ENCODE measurements at places on chromosomes 3 and 15. TPM values are rescaled to one million over a fixed set of nuclear protein-coding genes. Genes with fewer than 3 reads are reported as not detected.

DNA sequence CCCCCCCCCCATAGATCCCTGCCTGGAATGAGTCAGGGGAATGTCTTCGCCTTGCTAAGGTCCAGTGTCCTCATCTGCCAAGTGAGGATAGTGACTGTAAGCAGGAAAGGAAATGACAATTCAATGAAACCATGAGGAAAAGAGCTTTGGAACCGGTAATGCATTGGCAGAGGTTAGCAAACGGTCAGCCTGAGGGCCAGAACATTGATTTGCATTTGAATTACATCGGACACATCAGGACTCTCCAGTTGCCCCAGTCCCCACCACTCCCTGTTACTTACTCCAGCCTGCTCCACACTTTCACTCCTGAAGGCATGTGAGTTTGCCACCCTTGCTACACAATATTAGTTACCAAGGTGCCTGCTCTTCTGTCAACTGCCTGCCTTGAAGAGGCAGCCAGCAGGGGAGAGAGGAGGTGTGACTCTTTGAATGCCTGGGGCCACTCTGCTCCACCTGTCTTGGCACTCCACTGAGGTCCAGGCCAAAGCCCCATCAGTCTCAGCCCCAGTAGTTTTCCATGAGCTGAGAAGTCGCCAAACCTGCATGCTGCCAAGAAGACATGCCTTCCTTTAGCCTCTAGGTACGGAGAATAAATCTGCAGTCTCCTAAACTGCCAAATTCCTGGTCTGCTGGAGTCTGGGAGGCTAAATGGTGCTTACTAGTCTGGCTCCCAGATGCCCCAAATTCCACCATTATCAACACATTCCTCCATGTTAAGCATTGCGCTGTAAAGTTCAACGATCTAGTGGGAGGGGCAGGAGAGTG is 191.7 kb upstream of the TLE3 start:
- no peaks in the 10 kb centered on the region for H3K27me3 ChIP-seq
- H3K27ac ChIP-seq: no peak overlapping the region
- H3K4me1 ChIP-seq: peaks cover 6% of the 10 kb centered on the region

DNA sequence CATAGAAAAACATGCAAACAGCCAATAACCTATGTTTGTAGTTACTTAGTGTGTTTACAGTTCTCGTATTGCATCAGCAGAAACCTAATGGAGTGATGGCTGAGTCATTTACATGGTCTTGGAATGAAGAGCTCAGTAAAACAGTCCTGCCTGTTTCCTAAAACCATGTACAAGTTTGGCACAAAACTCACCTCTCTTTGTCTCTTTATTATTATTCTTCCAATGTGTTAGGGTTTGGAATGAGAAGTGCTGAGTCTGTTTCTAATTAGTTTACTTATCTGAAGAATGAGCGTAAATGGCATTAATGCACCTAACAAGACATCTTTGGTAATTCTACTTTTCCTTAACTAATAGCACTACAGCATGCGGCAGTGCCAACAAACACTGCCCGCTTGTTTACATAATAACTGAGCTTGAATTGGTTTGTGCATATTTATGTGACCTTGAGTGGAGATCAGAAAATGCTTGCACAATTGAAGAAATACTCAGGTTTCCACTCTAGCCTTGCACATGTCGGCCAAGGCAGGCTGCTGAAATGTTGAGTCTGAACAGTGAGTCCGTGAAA is 385.4 kb upstream of the SEMA6D start:
- H3K36me3 ChIP-seq: no peaks in the 10 kb centered on the region
- no peak overlapping the region for H3K4me3 ChIP-seq
- no peak overlapping the region for H3K27ac ChIP-seq
- no peak for DNase-seq
- H3K4me1 ChIP-seq: no peaks in the 10 kb centered on the region

DNA sequence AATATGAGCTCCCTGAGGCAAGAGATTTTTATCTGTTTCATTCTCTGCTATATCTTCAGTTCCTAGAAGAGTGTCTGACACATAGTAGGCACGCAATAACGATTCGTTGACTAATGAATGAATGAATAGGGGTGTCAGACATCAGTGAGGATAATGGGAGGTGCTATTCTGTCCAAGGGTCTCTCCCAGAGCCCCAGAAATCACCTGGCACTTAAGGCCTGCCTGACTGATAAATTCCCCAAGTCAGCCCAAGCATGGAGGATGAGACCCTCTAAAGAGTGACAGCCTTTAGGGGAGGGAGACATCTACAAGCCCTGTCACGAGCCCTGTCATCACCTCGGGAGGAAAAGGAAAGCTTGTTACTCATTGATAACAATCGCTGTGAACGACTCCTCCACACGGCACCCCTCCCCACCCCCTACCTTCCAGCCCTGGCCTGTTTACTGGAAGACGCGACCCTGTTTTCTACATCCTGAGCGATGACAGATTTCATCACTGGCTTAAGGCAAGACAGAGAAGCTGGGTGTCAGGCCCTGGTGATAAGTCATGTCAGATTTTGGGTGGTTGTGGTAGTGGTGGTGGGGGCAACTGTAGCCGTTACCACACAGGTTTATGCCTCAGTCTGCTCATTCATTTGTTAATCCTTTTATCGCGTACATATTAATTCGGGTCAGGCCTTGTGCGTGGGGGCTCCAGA is 23.1 kb downstream of the BHLHE40 start:
- no peak overlapping the region for H3K4me3 ChIP-seq
- no peak for DNase-seq
- no peaks in the 10 kb centered on the region for H3K36me3 ChIP-seq
- no peaks in the 10 kb centered on the region for H3K4me1 ChIP-seq
- no peaks in the 10 kb centered on the region for H3K27me3 ChIP-seq

DNA sequence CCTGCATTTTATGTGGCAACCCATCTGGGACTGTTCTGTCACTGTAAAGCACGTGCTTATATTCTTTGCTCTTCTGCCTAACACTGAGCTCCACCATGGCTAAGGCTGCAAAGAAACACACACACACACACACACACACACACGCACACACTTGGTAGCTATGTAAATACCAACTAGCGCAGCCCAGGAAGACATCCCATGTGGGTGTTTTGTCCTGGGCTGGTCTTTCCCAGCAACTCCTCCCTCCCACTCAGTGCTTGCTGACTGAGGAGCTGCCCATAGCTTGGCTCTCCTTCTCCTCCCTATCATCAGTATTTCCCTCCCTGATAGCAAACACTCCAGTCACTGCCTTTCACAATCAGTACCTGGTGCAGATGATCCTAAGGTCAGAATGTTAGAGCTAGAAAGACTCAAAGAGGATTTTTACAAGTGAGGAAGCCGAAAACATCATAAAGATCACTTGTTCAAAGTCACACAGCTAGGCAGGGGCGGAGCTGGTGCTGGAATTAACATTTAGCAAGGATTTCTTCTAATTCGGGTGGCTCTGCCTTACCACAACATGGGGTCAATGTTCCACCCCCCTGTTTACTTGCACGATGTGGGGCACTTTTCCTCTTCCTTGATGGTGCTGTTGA is 377.1 kb upstream of the TBL1XR1 start:
- H3K4me3 ChIP-seq: no peak overlapping the region
- no peaks in the 10 kb centered on the region for H3K36me3 ChIP-seq
- H3K27me3 ChIP-seq: no peaks in the 10 kb centered on the region
- no peak overlapping the region for H3K27ac ChIP-seq

DNA sequence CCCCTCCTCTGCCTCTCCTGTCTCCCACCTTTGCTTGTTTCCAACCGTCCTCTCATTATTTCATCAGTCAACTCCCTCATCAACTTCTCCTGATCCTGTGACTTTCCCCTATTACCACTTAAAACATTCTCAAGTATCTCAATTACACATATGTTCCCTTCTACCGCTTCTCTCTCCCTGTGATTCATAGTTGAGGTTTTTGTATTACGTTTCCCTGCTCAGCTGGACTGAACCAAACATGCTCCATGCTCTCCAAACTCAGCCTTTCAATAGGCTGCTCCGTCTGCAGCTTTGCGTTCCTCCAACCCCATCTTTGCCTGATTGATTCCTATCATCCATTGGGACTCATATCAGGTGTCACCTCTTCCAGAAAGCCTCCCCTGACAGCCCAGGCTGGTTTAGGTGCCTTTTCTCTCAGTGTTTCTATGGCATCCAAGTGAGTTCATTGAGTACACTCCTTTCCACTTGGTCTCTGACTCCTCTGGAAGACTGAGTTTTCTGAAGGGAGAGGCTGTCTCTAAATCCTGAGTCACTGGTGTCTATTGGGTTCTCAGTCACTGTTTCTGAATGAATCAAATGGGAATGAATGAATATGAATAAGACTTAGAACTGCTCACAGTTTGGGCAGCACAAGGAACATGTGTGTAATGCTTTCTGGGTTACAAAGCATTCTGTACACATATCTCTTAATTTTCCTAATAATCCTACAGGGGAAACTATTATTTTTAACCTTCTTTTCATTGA is 56.4 kb downstream of the PLD1 start:
- H3K36me3 ChIP-seq: no peaks in the 10 kb centered on the region
- H3K4me3 ChIP-seq: no peak overlapping the region
- no peak overlapping the region for H3K27ac ChIP-seq
- DNase-seq: no peak
- H3K27me3 ChIP-seq: no peaks in the 10 kb centered on the region
- no peaks in the 10 kb centered on the region for H3K4me1 ChIP-seq

Gene HIGD2B
- total RNA-seq: not detected

- H3K4me3 ChIP-seq: no peak overlapping the region
- H3K27me3 ChIP-seq: peaks cover 14% of the 10 kb centered on the region
- no peaks in the 10 kb centered on the region for H3K4me1 ChIP-seq
- no peak overlapping the region for H3K27ac ChIP-seq
- no peaks in the 10 kb centered on the region for H3K36me3 ChIP-seq
- DNase-seq: no peak
These were observed 106.0 kb upstream of the FEZF2 start for GRCh38 chr3:62479326-62479725.

Gene ANKRD63
- total RNA-seq: not detected

- H3K4me3 ChIP-seq: no peak overlapping the region
- H3K4me1 ChIP-seq: peaks cover 6% of the 10 kb centered on the region
- no peaks in the 10 kb centered on the region for H3K36me3 ChIP-seq
- no peak overlapping the region for H3K27ac ChIP-seq
- peaks cover 24% of the 10 kb centered on the region for H3K27me3 ChIP-seq
- no peak for DNase-seq
These were observed 6.8 kb downstream of the CHRNA3 start for GRCh38 chr15:78614021-78614420.

Gene GOLGA8R
- 0.82 TPM for total RNA-seq

Gene GABRB3
- 23.7 TPM for total RNA-seq

Gene SIDT1
- total RNA-seq: 0.23 TPM

Gene IRAK2
- 0.44 TPM for total RNA-seq

GRCh38 chr3:197419696-197420095 is 121.3 kb upstream of the DLG1 start:
- H3K4me3 ChIP-seq: no peak overlapping the region
- no peak overlapping the region for H3K27ac ChIP-seq
- H3K27me3 ChIP-seq: no peaks in the 10 kb centered on the region
- H3K36me3 ChIP-seq: no peaks in the 10 kb centered on the region
- DNase-seq: no peak

GRCh38 chr3:46926039-46926438 is 48.5 kb downstream of the PTH1R start:
- H3K4me1 ChIP-seq: no peaks in the 10 kb centered on the region
- DNase-seq: no peak
- peaks cover 8% of the 10 kb centered on the region for H3K36me3 ChIP-seq
- H3K27ac ChIP-seq: no peak overlapping the region

Gene SI
- total RNA-seq: not detected

DNA sequence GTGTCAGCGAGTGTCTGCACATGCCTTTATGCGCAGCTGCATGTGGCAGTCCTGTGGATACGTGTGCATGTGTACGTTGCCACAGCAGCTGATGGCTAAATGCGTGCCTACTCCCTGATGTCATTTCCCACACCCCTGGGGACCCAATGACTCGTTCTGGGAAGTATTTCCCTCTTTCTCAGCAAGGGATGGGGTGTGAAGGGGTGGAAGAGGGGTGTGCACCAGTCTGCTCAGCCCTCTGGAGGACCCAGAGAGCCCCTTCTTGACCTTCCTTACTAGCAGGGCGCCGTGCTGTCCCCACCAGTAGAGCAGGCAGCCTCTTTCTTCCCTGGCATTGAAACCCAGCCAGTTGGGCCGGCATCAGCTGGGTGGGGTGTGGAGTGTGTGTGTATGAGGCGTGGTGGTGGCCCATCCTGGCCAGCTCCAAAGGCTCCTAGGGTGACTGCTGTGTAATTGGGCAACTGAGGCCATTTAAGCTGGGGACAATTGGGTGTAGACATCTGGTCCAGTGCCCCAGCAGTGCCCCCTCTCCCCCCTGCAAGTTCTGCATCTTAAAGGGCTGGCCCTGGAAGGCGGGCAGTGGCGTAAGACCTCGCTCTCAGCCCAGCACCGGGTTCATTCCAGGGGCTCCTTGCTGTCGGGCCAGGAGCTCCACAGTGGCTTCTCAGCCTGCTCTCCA is 19.2 kb downstream of the SNX33 start:
- H3K36me3 ChIP-seq: no peaks in the 10 kb centered on the region
- H3K4me1 ChIP-seq: no peaks in the 10 kb centered on the region
- no peak for DNase-seq
- no peak overlapping the region for H3K27ac ChIP-seq
- no peak overlapping the region for H3K4me3 ChIP-seq
- H3K27me3 ChIP-seq: no peaks in the 10 kb centered on the region
